Sigmoid colon (tissue), 7 donors: ENCODE measurements at places on chromosomes 11 and 22.

DNA sequence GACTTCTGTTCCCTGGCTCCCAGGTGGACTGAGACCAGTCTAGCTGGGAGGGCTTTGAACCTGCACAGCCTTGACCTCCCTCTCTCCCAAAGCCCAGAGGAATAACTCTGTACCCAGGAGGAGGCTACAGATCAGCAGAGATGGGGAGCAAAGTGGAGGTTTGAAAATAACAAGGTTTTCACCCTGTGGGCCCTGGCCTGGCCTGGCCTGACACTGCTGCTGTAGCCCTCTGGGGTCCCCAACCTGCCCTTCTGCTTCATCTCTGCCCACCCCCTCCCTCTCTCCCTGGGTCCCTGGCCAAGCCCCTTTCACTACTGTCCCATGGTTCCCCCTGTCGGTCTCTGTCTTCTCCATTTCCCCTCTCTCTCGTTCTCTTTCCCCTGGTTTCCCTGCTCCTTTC lies 225.2 kb downstream of the BUD13 start:
- DNase-seq: peak; percentile 17

- DNase-seq: no peak
Observed at GRCh38 chr11:86814775-86815174, 14.4 kb downstream of the PRSS23 start.

GRCh38 chr11:8777907-8778767 lies 95.5 kb downstream of the RPL27A start:
- peak; percentile 86 for DNase-seq

DNA sequence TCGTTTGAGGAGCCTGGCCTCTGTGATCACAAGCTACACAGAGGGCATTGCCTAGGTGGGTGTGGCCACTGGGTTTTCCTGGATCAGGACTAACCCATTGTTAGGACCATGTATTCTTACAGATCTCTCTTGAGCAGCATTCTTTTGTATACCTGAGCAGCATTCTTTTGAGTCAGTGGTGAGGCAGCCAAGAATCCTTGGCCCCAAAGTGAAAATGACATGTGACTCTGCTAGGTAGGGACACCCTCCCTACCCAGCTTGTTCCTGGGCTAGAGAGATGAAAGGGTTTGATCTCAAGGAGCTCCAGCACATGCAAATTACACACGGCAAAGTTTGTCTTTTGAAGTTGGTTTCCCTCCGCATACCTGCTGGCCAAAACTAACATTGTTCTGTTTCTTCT lies 55.0 kb upstream of the HORMAD2 start:
- no peak for DNase-seq

- no peak for DNase-seq
Observed at GRCh38 chr11:8732324-8732670, 49.7 kb downstream of the RPL27A start.

- peak; percentile 10 for DNase-seq
Observed at GRCh38 chr11:34151166-34151565, 45.7 kb downstream of the NAT10 start.

- peak; percentile 82 for DNase-seq
Observed at GRCh38 chr11:79493555-79494171, 52.8 kb upstream of the TENM4 start.

GRCh38 chr11:12411806-12412727 lies 34.7 kb downstream of the PARVA start:
- DNase-seq: peak; percentile 95

DNA sequence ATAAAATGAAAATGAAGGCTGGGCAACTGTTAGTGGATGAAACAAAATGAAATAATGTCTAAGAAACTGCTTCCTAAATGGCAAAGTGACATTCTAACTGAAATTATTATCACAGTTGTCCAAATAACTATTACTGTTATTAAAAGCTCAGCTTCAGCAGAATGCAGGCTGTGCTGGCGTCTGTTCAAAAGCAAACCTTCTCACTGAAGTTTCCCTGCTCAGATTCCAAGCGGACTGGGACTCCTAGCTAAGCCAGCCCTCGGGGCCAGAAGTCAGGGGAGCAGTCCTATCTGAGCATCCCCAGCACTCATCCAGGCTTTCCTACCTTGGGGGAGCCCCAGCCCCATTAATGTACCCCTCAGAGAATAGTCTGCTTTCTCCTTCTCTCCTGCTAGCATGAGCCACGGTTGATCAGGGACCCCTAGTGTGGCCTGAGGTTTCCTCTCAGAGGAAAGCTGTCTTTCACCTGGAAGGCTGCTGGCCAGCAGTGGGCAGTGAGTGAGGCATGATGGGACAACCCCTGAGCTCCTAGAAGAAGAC lies 1167.3 kb downstream of the TBC1D22A start:
- DNase-seq: no peak

DNA sequence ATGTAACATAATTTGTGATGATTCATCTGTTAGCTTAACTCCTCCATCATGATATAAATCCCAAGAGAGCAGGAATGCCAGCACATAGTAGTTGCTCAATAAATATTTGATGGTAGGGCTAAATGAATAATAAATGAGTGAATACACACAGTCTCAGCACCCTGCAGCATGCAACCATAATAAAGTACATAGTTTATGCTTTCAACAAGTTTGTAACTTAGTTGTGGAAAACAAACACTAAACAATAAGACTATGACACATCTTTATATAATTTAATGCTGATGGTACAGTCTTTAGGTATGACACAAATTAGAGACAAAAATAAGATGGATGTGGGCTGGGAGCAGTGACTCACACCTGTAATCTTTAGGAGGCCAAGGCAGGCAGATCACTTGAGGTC lies 3.8 kb downstream of the ALKBH8 start:
- no peak for DNase-seq

DNA sequence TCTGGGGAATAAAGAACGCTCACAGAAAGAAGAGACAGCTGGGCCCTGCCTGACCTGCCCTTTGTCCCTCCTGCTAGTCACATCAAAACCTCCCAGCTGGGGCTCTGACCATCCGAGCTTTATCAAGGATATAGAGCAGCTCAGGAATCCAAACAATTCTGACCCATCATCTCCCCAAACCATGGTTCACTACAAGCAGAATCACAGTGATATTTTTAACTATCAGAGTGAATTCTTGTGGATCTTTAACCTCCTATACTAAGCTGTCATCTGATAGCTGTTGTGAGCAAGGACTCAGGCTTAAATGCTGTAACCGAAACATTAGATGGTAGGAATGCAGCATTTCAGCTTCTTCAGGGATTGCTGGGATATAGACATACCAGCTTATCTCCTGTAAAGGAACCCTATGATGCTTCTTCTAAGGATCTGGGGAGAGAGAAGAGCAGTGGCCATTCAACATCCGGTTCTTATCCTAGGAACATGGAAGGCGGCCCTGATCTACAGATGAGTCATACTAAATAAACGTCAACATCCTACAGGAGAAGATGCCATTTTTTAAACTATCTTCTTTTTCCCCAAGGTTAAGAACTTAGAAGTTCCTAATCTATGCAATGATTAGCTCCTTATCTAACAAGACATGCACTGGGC lies 84.7 kb upstream of the AKIP1 start:
- peak; percentile 63 for DNase-seq

DNA sequence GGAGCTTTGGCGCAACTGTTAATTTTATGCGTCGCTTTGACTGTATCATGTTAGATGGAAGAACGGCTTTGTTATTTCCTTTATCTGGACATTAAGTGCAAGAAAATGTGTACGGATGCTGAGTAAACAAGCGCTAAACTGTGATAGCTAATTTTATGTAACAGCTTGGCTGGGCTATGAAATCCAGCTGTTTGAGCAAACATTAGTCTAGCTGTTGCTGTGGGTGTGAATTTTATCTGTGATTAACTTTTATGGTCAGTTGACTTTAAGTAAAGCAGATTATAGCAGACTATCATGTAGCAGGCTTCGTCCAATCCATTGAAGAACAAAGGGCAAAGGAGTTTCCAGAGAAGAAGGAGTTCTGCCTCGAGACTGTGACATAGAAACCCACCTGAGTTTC lies 14.0 kb downstream of the OR8A1 start:
- DNase-seq: no peak

- DNase-seq: no peak
Observed at GRCh38 chr11:111886032-111886431, 6.7 kb downstream of the CFAP68 start.

GRCh38 chr11:123587559-123587958 lies 66.9 kb downstream of the SCN3B start:
- DNase-seq: no peak

- no peak for DNase-seq
Observed at GRCh38 chr11:120681434-120682331, 170.1 kb downstream of the GRIK4 start.

GRCh38 chr11:129533395-129533794 lies 157.7 kb downstream of the BARX2 start:
- no peak for DNase-seq

- no peak for DNase-seq
Observed at GRCh38 chr11:73091521-73092305, 50.4 kb downstream of the FCHSD2 start.

DNA sequence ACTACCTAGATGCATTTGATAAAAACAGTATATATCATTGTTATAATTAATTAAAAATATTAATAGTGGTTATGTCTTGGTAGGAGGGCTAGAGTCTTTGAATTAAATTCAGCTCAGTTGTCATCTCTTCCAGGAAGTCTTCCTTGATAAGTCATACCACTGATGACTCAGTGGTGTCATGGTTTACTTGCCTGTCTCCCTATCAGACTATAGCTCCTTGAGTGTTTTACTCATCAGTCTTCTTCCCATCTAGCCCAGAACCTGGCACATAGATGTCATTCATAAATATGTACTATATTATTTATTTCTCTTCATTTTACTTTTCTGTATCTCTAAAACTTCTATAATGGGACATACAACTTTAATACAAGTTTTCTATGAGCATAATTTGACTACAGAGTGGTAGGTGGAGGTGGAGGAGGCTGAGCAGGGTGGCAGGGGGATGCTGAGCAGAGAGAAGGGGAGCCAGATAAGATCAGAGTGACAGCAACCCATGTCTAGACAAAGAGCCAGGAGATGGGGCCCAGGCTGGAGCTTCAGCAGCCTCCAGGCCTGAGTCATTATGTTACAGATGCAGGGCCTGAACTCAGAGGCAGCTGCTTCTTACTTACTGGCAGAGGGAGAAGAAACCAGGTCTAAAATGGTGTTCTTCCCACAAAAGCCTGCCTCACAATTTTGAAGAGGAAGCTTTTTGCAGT lies 82.3 kb upstream of the PHOX2A start:
- DNase-seq: no peak

DNA sequence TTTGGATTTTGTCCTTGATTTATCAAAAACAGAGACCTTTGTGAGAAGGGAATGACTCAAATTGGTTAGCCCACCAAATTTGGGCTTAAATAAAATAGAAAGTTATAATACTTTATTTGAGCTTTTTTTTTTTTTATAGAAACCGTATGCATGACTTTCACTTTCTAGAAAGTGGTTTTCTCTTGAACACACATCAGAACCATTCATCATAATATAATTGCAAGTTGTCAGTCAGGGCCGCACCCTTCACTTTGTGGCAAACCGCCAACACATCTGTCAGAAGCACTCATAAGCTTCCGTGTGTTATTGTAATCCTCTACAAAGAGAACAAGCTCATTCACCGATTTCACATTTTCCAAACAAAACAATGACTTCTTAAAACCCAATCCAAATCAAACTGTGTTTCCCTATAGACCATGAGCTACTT lies 76.1 kb downstream of the SOX6 start:
- DNase-seq: peak; percentile 51

DNA sequence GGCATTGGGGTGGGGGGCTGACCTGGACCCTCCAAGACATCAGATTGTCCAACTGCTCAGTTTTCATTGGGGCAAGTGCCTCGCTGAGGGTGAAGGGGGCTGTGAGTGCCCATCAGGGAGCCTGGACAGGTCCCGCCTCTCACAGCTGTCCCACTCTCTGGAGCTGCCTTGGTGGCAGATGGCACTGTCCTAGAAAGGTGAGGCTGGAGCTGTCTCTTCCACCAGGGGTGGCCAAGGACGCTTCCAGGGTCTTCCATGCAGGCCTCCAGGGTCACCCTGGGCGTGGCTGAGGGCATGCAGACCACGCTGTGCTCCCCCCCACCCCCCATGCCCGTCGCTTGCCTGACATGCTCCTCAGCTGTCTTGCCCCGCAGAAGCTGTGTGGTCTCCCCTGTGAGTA lies 53.5 kb upstream of the CCDC188 start:
- DNase-seq: no peak

GRCh38 chr11:16125796-16126195 lies 230.6 kb downstream of the SOX6 start:
- no peak for DNase-seq

GRCh38 chr11:47143322-47143721 lies 33.4 kb downstream of the ARFGAP2 start:
- peak; percentile 81 for DNase-seq

DNA sequence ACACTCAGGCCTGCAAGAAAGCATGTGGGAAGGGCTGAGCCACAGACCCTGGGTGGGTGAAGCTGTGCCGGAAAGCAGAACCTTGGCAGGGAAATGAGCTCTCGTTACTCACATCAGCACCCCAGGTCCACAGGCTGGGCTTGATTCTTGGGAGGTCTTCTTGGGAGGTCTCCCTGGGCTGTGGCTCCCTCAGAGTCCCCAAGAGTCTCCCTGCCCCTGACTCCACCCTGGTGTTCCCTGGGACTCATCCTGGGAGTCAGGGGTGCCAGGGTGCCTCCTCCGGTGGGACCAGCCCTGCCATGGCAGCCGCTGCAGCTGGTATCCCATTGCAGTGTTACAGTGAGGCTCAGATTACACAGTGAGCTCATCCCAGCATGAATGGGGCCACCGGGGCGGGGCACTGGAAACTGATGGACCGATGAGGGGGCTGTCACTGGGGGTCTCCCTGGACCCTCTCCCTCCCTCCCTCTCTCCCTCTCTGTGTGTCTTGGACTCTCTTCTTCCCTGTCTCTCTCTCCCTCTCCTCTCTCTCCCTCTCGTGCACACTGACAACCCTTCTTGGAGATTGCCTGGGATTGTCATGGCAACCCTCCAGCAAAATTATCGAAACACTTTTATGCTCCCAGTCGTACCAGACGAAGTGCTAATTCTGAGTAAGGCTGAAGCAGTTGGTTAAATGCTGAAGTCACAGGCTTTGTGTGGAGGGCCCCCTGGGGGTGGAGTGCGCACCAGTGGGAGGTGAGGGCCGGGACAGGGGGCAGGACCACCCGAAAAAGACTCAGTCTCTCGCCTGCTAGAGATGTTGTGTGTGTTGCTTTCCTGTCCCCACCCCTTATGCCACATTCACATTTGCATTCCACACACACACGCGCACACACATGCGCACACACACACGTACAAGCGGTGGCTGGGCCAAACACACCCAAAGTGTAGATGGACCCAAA lies 8.6 kb upstream of the C11orf96 start:
- DNase-seq: no peak

- peak; percentile 83 for DNase-seq
Observed at GRCh38 chr11:67640021-67640757, 626 bp upstream of the TBX10 start.

DNA sequence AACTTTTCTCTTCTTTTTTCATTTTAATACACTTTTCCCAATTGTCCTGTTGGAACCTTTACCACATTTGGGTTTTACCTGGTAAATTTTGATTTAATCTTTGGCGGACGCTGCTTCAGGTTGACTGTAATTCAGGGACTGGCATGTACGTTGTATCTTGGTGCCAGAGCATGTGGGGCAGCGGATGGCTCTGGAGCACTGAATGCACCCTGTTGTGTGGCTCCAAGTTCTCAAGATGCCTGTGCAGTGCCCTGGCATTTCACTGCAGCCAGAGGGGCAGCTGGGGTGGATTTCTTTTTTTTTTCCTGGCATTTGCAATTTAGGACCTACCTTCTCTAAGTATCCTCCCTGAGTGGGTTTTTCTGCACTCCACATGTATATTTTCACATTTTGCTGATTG lies 242.2 kb downstream of the BLID start:
- no peak for DNase-seq
